IPS-NIHi11 (cell line): ENCODE measurements at places on chromosomes 6 and 20.

DNA sequence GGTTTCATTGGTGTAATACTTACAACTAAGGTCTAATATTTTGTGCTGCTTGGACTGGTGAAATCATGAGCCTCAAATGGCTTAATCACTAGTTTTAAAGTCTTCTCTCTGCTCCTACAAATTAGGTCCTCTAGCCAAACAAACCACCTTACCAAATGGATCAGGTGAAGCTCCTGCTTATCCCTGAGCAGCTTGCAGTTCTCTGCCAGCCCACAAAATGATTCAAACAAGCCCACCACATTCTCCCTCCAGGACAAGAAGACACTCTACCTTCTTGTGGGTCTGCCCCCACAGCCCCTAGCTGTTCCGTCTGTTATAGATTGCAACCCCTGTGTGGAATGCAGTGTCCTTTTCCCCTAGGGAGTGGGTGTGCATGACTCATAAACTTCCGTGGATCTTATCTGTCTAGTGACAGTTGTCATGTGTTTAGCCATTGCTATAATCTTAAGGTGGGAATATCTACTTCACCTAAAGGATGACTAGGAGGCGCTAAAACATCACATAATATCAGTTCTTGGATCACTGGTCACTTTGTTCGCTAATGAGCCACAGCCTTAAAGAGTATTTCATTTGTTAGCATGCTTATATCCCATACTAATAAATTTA lies 940.5 kb upstream of the MANEA start:
- DNase-seq: no peak

DNA sequence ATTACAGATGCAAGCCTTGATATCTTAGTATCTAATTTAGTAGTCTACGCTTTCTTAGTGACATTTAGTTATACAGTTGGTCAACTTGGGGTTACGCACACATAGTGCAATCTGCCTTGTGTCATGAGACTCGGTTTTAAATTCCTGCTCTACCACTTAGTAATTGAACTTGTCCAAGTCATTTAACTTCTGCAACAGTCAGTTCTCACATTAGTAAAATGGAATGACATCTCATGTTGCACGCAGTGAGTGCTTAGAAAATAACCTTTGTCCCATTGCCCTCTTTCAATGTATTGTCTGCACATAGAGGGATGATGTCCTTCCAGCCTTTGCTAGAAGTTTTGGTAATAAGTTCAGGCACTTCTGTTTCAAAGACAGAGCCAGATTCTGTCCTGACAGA lies 48.6 kb downstream of the TMEM170B start:
- no peak for DNase-seq

GRCh38 chr6:105780146-105780860 lies 305.8 kb upstream of the PRDM1 start:
- no peak for DNase-seq

DNA sequence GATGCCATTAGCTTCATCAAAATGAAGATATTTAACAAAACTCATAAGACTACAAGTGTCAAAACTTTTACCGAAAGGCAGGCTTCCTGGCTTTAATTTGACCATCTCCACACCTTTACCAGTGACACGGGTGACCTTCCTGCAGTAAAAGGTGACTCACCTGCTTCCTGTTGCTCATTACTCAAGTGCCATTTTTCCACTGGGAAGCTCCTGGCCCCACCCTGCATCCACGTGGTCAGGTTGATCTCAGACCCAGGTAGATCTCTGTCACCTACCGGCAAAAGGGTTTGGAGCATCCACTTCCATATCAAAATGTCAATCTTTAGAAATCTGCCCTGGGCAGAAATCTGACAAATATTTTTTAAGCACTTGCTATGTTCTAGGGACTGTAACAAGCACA lies 31.9 kb upstream of the CDH4 start:
- no peak for DNase-seq

DNA sequence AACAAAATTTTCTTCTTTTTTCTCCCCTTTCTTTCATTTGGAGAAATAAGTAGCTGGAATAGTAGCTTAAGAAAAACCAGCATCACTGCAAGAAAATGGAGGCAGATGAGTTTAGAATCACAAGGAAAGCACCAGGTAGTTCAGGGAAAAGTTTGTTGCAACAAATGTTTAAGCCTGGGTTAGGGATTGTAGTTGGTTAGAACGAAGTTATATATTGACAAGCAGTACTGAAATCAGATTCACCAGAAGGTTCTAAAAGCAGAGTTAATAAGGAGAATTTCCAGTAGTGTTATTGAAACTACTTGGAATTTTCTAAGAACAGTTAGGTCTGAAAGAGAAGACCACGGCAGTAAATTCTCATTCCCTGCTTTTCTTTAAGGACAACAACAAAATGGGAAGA lies 70.2 kb downstream of the BMP2 start:
- no peak for DNase-seq

DNA sequence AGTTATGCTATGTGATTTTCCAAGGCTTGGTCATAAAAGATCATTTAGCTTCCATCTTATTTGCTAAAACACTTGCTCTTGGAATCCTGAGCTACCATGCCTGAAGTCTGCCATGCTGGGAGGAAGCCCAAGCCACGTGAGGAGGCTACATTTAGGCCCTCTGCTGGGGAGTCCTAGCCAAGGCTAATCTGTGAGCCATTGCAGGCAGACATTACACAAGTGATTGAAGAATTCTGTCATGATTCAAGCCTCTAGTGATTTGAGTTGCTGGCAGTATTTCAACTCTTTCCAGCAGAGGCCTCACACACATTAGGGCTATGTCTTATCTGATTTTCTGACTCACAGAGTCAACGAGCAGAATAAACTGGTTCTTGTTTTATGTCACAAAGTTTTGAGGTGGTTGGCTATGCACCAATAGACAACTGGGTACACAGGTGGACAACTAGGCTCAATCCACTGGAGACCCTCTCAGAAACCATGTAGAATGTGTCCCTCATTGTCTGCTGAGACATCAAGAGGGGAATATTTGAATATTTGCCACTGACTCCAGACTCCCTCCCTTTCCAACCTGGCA lies 227.2 kb upstream of the SULF2 start:
- no peak for DNase-seq

GRCh38 chr6:101302593-101302992 lies 90.9 kb upstream of the GRIK2 start:
- DNase-seq: no peak

- DNase-seq: no peak
Measured at GRCh38 chr6:15508931-15509330, 153.9 kb downstream of the DTNBP1 start.

GRCh38 chr6:152821525-152821924 lies 70.9 kb downstream of the VIP start:
- peak; percentile 11 for DNase-seq

GRCh38 chr6:138719744-138720143 lies 53.8 kb upstream of the CCDC28A start:
- no peak for DNase-seq

- peak; percentile 91 for DNase-seq
Measured at GRCh38 chr6:17987697-17988421, 424 bp upstream of the KIF13A start.

GRCh38 chr6:169097381-169097959 lies 156.2 kb downstream of the THBS2 start:
- no peak for DNase-seq

DNA sequence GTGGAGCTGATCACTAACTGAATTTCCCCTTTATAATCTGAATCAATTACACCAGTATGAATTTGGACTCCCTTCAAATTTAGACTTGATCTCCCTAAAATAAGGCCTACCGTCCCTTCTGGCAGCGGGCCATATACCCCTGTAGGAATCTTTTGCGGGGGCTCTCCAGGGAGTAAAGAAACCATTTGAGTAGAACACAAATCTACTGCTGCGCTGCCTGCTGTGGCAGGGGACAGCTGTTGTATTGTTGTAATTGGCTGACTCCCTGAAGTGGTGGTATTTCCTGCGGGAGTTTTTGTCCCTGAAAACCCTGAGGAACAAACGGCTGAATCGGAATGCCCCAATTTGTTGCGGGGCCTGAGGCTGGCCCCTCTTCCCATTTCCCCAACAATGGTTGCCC lies 16.0 kb upstream of the PTCRA start:
- DNase-seq: no peak

GRCh38 chr6:45538641-45539547 lies 161.2 kb upstream of the SUPT3H start:
- DNase-seq: no peak

- no peak for DNase-seq
Measured at GRCh38 chr6:159983641-159984080, 14.8 kb downstream of the IGF2R start.

- DNase-seq: no peak
Measured at GRCh38 chr6:45185403-45186251, 142.5 kb upstream of the RUNX2 start.

- DNase-seq: no peak
Measured at GRCh38 chr20:23832775-23833513, 6.4 kb upstream of the CST2 start.

GRCh38 chr6:42220807-42221206 lies 3.1 kb upstream of the MRPS10 start:
- DNase-seq: no peak

DNA sequence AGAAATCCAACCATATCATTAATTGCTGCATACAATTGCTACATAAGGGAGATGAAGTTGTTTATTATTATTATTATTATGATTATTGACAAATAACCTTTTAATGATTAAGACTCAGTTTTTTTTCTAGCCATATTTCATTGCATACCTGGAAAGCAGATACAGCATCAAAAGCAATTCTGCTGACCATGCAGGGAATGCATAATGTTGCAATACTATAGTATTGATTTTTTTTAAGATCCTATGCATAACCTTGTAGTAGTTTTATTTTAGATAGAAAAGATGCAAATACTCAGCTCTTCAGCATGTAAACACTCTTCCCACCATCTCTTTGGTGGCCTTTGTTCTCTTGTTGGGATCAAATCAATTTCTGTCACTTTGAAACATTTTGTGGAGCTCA lies 300.9 kb upstream of the MAP3K7 start:
- DNase-seq: no peak

DNA sequence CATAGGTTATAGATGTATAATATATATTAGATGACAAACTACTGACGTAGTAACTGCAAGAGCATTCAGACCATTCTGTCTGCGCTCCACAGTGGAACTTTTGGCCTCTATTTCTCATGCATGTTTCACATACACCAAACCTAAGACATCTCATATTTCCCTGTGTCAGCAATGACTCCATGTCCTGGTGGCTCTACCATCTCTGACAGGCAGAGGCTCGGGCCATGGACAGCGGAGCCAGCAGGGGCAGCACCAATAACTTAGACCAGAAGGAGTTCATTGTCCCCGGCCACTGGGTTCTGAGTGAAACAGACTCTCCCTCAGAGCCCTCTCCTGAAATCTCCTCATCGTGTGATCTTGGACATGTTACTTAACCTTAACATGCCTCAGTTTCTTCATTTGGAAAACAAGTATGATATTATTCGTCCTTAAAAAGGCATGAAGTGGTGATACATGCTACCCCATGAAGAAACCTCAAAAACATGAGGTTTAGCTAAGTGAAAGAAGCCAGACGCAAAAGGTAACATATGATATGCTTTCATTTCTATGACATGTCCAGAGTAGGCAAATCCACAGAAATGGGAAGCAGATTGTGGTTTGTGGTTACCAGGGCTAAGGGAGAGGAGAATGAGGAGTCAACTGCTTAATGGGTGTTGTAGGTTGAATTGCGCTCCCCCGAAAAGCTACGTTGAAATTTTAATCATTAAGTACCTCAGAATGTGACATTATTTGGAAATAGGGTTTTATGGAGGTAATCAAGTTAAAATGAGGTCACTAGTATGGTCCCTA lies 564.0 kb upstream of the JARID2 start:
- DNase-seq: no peak

DNA sequence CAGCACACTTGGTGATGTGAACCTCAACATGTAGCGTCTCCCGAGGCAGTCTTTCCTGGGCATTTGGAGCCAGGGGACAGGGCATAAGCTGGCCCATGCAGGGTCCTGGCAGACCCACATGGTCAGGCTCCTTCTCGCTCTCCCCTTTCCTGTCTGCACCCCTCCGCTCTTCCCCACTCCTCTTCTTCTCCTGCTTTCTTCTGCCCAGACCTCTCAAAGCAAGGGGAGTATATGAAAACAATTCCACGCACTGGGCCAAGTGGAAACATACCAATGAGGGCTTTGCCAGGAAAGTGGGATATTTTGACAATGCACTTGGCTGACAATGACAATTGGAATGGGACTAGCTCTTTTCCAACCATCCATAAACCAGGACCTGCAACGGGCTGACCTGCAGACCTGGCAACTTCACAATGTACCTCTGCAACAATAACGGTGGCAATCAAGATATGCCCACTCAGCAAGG lies 58.9 kb upstream of the TRAF3IP2 start:
- DNase-seq: no peak

- DNase-seq: no peak
Measured at GRCh38 chr20:8805737-8806442, 263.0 kb upstream of the PLCB4 start.

DNA sequence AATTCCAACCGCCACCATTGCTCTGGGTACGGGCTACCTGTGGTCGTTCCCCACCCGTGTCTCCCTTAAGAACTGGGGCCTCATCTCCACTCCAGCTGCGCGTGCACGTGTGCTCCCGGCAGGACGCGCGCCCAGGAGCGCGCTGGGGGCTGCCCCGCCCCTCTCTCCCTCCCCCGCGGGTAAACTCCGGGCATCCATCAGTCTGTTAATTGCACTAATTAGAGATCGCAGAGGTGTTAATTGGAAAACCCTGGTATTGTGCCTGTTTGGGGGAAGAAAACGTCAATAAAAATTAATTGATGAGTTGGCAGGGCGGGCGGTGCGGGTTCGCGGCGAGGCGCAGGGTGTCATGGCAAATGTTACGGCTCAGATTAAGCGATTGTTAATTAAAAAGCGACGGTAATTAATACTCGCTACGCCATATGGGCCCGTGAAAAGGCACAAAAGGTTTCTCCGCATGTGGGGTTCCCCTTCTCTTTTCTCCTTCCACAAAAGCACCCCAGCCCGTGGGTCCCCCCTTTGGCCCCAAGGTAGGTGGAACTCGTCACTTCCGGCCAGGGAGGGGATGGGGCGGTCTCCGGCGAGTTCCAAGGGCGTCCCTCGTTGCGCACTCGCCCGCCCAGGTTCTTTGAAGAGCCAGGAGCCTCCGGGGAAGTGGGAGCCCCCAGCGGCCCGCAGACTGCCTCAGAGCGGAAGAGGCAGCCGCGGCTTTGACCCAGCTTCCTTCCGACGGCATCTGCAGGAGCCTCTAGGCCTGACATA lies 14.4 kb downstream of the FOXP4 start:
- DNase-seq: peak; percentile 86

DNA sequence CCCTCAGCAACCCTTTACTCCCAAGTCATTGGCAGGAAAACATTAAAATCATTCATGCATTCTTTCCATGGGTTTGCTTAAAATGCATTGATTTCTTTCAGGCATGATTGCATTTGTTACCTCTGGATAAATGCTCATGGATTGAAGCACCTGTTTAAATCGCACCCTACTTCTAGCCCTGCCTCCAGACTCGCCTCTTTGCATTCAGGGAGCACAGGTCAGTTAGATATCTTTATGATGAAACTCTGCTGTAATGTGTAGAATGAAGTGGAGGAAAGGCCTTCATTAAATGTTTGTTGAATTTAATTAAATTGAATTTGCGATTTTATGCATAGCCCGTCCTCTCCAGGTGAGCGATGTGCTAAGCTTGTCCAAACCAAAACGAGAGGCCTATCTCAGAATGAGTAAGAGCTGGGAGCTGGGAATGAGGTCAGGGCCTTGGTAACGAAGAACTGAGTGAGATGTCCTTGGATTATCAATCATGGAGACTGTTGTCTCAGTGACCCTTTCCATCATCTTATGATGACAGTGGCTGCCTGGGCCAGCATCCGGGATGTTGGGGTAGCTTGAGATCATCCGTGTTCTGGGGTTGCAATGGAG lies 210.1 kb downstream of the SYNDIG1 start:
- DNase-seq: no peak

GRCh38 chr6:21323577-21323976 lies 270.0 kb upstream of the SOX4 start:
- DNase-seq: no peak

GRCh38 chr20:13771853-13772453 lies 12.8 kb downstream of the ESF1 start:
- DNase-seq: peak; percentile 19
